ENCODE measurements at places on chromosomes 6 and 20.

GRCh38 chr6:36445621-36446020, 2.8 kb downstream of the KCTD20 start:
- DNase-seq = no peak

- DNase-seq = no peak
Observed at GRCh38 chr6:149924933-149925252, 2.0 kb upstream of the RAET1G start.

DNA sequence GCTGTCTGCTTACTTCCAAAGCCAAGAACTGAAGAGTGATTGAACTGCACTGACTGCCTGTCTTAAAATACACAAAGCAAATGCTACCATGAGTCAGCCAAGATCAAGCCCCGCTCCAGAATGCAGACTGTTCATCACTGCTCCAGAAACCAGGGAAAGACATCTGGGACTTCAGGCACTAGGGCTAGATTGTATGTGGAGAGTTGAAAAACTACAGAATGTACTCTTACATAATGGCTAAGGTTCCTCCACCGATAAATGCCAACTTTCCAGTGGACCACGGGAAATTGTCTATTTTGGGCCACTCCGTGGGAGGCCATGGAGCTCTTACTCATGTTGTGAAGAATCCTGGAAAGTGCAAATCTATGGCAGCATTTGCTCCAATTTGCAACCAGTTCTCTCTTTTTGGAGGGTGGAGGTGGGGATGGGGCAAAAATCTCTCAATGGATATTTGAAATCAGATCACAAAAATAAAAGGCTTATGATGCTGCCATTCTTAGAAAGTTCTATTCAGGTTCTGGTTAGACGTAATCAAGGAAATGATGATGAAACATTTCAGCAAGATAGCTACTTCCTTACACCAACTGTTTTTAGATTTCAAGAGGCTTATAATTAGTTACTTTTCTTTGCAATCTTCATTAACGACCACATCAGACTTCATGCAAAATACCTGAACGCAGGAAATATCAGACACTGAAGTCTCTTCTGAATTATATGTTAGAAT, 11.8 kb upstream of the CAP2 start:
- no peak for DNase-seq

GRCh38 chr6:147081076-147081609, 123.1 kb upstream of the STXBP5 start:
- no peak for DNase-seq

- no peak for DNase-seq
Observed at GRCh38 chr6:132411296-132411695, 10.0 kb upstream of the MOXD1 start.

- no peak for DNase-seq
Observed at GRCh38 chr6:164164876-164165275, 750.4 kb downstream of the QKI start.

DNA sequence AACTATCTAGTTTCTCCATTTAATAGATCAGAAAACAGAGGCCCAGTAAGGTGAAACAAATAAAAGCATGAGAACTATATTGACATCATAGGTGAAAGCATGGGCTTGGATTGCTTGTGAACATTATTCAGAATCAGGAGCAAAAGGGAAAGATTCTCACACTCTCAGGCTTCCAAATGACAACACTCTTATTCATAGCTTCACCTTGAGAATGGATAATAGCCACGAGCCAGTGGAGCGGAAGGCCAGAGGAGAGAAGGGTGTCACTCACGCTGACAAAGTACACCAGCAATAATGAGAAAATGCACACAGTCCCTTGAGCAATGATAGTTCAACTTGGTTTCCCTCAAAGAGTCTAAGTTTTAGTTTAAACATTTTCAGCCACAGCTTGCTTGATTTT, 339.0 kb downstream of the TPBG start:
- no peak for DNase-seq

DNA sequence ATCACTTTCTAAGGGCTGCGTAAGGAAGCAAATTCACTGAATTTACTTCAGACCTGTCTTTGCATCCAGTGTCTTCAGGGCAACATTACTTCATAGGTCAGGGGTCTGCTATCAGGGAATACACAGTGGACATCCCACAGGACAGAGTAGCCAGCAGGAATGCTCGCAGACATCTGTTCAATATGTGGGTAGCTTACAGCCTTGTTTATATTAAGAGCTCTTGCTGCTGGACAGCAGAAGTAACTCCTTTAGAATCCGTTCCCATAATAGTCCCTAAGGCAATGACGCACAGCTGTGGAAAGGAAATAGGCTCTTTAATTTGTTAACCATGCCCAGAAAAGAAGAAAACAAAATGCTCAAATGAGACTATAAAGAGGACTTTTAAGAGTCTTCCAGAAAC, 198.7 kb downstream of the MOXD1 start:
- no peak for DNase-seq

DNA sequence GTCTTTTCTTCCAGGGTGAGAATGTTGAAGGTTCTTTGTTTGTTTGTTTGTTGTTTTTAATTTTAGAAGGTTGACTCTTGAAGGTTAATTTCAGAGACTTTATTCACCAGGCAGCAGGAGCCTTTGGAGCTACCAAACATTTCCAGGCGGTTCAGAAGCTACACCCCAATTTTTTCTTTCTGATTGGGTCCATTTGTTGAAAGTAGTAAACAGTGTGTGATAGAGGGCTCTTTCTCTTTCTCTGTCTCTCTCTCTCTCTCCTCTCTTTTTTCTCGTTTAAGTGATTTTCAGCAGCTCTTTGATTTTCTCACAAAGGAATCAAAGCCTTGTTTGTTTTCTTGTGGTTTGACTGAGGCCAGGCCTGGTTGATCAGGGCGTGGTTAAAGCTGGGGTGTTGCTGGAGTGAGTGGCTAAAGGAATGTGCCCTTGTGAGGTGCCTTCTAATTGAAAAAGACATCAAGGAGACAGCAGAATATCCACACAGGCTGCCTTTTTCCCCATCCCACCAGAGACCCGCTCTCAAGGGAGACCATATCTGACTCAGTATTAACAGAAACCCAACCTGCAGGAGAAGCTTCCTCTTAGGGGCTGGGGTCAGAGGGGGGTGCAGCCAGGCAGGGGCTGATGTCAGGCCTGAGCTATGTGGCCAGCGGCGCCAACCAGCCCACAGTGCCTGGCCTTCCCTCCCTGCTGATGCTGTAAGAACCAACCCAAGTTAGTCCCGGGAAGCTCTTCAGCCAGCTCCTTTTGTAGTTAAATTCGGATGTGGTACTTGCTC, 40.4 kb upstream of the NAA20 start:
- no peak for DNase-seq

GRCh38 chr20:2101057-2101864, at the start of gene STK35:
Gene STK35, plus strand, starts transcription at chr20:2101827. Its CDS starts 55 bp downstream, at chr20:2101882.
- no peak for DNase-seq

GRCh38 chr20:416950-417800, 9.1 kb downstream of the RBCK1 start:
- no peak for DNase-seq

- DNase-seq = no peak
Observed at GRCh38 chr6:15481390-15482291, 181.2 kb downstream of the DTNBP1 start.

GRCh38 chr6:4178737-4179333, 43.5 kb upstream of the ECI2 start:
- DNase-seq = no peak

GRCh38 chr6:26089272-26089671, 2.0 kb downstream of the HFE start:
- no peak for DNase-seq

DNA sequence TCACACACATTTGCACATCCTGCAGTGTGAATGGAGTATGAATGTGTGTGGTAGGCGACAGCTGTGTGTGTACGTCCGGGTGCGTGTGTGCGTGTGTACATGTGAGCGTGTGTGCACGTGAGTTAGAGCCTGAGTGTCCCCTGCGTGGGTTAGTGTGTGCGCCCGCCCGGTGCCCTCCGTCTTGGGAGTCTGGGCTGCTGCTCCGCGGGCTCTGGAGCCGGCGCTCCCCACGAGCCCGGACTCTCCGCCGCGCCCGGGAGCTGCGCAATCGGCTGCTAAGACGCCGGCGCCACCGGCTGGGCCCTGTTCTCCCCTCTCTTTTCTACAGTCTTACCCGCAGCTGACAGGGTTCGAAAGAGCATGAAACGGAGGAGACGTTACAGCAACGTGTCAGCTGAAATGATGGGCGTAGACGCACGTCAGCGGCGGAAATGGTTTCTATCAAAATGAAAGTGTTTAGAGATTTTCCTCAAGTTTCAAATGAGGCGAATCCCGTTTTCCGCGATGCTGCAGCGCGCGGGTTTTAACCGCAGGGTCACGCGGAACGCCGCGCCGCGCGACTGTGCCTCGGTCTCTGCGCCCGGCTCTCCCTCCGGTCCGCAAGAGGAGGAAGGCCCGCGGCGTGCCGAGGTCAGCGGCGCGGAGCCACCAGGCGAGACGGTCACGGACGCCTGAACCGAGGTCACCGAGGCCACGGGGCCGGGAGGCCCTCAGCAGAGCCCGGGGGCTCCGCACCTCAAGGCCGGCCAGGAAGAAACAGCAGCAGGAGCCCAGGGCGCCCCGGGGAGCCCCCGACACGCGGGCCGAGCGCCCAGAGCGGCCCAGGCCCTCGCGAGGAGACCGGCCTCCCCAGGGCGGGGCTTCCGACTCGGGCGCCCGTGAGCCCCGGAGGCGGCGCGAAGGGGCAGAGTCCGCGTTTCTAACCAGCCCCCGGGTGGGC, 95.3 kb upstream of the BHLHE23 start:
- DNase-seq = peak; percentile 82

DNA sequence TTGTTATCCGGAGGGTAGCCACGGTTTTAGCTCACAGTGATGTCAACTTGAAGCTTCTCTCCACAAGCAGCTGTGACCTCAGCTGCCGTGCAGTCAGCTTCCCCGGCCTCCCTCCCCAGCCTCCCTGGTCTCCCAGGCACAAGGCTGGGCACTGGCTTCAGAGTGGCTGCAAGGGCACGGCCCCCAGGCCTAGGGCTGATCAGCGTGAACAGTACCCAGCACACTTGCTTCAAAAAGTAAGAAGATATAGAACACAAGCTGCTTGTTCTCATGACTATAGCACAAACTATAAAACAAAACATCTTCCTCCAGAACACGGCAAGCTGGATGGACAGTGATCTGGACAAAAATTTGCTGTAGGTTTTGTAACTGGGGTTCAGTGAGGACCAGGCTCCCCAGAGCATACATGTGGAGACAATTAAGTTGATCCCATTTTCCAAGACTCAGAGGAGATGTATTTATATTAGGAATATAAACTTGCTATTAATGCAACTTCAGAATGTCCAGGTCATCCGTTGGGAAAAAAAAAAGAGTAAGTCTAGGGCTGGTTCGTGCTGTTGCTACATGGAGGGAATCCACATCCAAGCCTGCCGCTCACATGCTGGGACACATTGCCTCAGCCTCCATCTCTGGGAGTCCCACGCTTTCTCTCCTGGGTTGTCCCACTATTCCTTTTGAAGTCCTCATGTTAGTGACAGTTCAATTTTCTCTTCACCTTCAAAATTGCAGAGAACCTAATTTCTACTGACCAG, 199.4 kb upstream of the THBS2 start:
- DNase-seq = no peak

DNA sequence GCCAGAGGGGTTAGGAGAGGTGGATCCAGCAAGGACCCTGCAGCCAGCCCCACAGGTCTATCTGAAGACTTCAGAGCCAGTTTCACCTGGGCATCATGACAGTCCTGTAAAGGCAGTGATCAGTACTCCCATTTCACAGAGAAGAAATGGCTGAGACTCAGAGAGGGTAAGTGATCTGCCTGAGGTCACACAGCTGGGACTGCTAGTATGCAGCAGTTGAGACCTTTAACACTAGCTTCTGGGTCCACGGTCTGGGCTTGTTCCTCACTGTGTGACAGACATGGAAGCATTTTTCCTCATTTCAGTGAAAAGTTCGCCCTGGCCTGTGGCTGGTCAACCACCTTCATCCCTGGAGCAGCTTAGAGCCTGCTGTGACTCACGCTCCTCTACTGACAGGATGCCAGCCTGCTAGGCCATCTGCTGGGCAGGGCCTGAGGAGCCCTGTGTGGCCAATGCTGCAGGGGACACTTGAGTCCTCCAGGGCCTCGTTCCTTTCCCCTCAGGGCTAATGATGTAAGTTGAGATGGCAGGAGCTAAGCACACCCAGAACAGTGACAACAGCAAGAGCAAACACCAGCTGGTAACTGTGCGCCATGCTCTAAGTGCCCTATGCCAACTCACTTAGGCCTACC, 192.0 kb downstream of the LRFN2 start:
- no peak for DNase-seq

DNA sequence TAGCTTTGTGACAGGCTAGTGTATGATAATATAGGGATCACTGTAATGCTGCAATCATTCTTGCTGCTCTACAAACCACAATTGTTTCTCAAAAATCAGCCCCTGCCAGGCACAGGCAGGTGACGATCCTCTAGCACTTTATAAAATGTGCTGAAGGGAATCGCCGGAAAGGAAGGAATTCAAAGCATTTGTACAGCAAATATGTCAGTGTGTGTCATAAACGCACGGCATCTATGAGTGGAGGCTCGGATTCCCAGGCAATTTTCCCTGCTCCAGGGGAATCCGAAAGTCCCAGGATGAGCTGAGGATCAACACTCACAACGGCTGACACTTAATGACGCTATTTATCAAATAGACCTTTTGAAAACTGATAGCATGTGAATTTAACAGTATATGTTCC, 1.4 kb downstream of the PHACTR1 start:
- DNase-seq = no peak

- DNase-seq = no peak
Observed at GRCh38 chr6:3277251-3277650, 18.5 kb downstream of the PSMG4 start.

GRCh38 chr20:881051-881782, 34.9 kb downstream of the ANGPT4 start:
- no peak for DNase-seq

DNA sequence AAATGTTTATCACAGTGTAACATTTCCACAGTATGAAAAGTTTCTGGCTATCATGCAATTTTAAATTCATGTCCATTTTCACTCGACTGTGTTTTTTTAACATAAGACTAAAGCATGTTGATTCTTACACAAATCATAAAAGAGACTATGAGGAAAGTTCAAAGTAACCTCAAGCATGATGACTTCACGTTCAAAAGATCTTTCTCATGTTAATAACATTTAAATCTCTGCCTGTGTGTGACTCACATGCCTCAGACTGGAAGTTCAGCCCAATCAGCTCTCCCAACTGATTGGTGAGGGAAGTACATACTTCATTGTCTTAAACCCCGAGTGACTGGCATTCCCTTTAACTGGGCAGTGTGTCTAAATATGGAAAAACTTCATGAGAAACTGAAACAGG, 37.4 kb downstream of the ATXN1 start:
- DNase-seq = no peak
